CD4-positive, alpha-beta T cell treated with Interleukin-21 for 1 hour (primary cell): ENCODE measurements at places on chromosomes 6 and 20.

GRCh38 chr6:11194356-11195218 lies 37.9 kb downstream of the NEDD9 start:
- no peak for DNase-seq

GRCh38 chr6:71419217-71420094 lies 130.8 kb downstream of the OGFRL1 start:
- DNase-seq, result no peak

GRCh38 chr6:39062014-39062740 lies 13.6 kb downstream of the GLP1R start:
- DNase-seq, result no peak

DNA sequence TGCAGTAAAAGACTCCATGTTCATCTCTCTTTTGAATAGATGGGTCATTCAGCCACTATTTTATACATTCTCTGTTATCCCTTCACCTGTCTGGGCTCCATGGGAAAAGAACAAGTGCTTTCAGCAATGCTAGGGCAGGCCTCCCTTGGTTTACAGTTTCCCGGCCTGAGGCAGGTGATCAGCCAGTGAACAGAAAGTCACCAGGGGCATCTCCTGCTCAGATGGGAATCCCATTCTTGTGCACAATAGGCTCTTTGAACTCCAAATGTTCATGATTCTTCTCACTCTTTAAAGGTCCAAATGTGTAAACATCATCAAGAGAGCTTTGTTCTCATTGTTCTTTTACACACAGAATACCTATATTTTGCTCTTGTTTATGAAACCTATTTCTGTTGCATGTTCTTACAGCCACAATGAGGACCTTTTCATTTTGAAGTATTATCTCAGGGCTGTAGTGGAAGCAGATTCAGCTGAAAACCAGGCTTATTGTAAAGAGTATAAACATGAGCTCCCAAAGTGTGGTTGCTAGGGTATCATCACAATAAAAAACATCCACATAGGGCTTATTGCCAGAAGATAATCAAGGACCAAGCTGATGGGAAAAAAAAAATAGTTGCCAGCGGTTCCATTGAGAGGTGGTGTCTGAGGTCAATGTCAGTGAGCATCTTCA lies 267.1 kb upstream of the SGK1 start:
- no peak for DNase-seq

- peak; percentile 37 for DNase-seq
Observed at GRCh38 chr6:90369024-90369519, 72.4 kb upstream of the BACH2 start.

DNA sequence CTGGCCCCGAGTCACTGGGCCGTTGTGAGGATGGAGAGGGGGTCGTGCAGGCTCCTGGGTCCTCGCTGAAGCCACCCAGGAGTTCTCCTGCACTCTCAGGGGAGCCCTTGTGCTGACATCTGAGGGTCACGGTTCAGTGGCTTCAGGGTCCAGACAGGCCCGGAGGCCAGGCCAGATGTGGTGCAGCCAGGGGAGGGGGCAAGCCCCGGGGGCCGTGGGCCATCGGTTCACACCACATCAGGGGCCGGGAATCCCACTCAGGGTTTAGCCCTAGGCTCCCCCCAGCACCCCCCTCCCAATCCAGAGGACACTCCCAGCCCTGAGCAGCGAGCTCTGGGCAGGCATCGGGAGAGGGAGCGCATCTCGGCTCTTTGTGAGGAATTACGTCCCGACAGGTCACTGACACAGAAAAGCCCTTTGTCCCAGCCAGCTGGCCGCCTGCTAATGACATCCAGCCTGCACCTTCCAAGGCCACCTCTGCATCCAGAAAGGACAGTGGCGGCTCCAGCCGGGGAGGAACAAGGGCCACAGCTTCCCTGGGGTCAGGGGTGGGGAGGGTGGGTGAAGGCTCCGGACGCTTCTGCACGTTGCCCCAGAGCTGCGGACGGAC lies 6.4 kb upstream of the CHRNA4 start:
- DNase-seq, result no peak

DNA sequence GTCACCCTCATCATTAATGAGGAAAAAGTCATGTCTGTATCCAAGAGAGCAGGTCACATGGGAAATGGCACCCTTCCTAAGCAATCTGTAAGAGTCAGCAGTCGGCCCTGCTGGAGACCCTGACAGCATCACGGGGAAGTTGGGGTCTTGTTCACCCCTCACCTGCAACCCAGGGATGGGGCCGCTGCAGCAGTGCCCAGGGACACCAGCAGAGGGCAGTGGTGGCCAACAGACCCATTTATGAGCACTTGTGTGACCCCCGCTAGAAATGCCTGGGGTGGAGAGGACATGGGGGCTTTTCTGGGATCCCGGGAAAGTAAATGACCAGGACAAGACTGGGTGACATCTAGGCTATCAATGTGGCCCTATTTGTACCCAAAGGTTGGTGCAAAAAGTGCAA lies 35.9 kb downstream of the ANKRD60 start:
- peak; percentile 33 for DNase-seq

- DNase-seq, result no peak
Observed at GRCh38 chr6:31837369-31838113, 10.0 kb downstream of the HSPA1B start.

- DNase-seq, result no peak
Observed at GRCh38 chr20:18527836-18528235, 20.1 kb downstream of the SEC23B start.

- no peak for DNase-seq
Observed at GRCh38 chr6:84222426-84222825, 5.0 kb downstream of the CEP162 start.

DNA sequence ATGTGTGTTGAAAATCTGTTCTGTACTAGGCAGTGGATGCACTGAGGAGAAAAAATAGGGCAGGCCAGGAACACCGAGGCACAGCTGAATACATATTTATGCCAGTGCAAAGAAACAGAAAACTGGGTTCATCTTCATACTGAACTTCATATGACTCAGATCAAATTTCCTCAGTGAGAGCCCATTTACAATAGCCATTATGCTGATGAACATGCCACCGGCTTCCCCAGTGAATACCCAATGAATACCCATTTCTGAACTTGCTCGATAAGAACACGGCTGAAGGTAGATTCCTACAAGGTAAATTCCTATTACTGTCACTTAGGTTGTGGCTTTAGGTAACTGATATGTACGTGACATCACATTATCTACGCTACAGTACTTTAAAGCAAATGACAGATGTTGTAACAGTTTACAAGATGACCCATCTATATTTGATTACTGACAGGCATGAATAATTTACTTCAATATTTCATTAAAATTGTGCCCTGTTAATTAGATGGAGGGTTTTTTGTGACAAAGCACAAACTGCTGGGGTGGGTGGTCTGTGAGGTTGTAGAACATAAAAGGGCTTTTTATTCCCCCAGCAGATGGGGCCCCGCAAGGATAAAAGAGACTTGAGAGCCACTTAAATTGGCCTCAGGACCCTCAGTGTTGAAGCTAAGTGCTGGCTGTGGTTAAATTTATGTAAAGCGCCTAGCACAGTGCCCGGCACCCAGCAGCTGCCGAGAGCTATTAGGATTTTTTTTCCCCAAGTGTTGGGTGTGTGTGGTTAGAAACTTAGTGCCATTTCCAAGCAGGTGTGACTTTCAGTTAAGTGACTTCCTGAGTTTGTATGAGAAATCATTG lies 264.5 kb downstream of the CD83 start:
- DNase-seq, result no peak

- DNase-seq, result no peak
Observed at GRCh38 chr6:38133932-38134703, 314.6 kb downstream of the ZFAND3 start.

- DNase-seq, result no peak
Observed at GRCh38 chr6:28816909-28817807, 106.6 kb downstream of the TRIM27 start.

DNA sequence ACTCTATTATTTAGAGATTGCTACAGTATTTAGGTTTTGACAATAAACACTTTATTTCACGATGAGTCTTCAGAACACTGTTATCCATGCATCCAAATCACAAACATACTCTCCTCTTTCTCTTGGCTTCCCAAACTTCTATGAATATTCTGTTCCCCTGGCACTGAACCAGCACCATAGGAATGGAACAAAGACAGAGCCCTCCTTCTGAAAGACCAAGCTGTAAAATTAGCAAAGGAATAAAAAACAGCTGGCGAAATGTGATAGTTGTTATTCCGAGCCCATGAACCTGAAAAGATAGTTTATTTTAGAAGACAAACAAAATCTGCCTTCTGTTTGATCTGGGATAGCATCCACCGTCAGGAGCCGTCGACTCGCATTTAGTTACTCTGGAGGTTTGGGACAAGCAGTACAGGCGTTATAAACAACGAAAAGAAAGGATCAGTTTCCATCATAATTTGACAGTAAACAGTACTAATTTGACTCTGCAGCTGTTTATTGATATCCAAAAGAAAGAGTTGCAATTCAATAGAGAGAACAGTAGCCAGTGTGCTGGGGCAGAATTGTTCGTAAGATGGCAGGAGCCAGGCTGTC lies 161.4 kb downstream of the CLIC5 start:
- DNase-seq, result no peak

DNA sequence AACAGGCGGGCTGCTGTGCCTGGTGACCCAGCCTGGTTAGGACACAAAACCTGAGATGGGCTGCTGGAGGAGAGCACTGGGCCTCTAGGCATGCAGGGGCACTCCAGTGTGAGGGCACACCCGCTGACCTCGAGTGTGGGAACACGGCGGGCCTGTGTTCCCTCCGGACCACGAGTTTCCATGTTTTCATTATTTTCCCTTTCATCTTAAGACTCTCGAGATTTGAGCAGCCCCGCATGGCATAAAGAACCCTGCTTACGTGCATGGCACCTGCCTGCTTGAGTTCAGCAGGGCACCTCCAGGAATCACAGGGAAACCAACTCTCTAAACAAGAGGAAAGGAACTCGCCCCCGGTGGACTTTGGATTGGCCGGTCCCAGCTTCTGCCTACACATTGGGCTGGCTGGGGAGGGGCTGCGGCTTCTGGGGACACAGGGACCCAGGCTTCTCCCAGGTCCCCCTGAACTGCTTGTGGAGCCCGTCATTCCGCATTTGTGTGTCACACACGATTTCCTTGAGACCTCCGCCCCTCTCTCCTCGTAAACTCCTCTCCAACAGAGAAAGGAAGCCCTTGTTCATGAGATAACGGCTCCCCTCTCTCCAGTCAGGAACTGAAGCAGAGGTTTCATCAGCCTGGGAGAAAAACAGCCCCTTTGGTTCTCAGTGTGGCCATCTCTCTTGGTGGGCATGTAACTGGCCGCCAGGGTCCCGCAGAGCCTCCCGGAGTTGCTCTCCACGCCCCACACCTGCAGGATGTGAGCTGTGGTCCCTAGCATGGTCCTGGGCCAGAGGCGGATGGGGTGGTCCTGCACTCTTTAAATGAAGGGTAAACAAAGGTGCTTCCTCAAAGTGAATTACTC lies 181.8 kb downstream of the TTLL2 start:
- DNase-seq, result no peak

- no peak for DNase-seq
Observed at GRCh38 chr6:72551470-72551869, 70.4 kb upstream of the KCNQ5 start.

DNA sequence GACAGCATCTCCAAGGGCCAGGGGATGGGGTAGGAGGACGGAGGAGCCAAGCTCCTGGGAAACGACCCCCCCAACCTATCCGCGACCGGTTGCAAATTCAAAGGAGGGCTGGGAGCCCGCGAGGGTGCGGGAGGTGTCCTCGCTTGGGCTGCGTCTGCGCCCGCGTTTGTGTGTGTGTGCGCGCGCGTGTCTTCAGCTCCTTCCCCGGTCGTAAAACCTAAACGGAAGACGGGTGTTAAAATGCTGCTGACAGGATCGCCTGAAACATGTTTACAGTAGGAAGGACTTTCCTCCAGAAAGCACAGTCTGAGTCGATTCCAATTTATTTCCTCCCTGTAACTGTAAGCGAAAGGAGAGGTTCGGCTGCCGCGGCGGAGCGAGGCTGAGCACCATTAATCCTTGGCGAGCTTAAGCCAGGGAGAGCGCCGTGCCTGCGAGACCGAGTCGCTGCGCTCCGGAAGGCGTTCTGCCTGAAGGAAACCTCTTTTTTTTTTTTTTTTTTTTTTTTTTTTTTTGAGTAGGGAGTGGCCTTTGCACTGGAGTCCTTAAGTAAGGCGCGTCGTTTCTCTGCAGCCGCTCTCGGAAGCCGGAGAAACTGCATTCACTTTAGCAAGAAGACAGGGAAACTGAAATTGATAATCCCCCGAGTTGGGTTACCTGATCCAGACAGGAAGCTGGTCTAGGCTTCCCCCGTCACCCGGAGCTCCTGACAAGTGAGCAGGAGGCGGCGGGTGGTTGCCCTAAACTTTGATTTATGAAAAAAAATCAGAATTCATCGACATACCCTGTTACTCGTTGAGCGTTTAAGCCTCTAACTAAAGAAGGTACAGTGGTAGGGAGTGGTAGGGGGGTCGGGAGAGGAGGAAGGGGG lies 4.8 kb upstream of the SOX4 start:
- peak; percentile 26 for DNase-seq

DNA sequence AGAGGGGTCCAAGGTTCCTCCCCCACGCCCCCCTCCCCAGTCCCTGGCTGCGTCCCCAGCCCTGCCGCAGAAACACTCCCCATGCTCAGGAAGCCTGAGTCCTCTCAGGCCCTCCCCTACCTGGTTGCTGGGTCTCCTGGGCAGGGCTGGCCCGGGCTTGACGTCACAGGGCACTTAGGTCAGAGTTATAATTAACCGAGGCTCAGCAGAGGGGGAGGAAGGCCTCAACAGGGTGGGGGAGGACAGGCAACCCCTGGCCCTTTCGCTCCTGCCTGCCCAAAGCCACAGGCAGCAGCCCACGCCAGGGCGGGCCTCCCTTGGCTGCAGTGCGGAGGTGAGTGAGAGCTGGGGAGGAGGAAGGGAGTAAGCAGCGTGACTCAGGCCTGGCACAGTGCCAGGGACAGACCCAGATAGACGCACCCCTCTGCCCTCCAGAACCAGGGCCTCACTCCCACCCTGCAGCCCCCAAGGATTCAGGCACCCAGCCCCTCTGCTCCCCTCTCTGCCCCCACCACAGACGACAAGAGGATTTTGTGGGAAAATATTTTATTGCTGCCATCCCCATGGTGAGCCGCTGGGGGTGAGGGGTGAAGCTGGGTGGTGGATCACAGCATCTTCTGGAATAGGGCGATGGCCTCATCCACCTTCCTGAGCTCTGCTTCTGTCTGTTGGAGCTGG lies at the start of gene VWA7:
TSS of gene VWA7 (minus strand) at position 340 of the 678 bp plus-strand sequence. CDS start 549 bp downstream, outside the sequence.
- peak; percentile 83 for DNase-seq

DNA sequence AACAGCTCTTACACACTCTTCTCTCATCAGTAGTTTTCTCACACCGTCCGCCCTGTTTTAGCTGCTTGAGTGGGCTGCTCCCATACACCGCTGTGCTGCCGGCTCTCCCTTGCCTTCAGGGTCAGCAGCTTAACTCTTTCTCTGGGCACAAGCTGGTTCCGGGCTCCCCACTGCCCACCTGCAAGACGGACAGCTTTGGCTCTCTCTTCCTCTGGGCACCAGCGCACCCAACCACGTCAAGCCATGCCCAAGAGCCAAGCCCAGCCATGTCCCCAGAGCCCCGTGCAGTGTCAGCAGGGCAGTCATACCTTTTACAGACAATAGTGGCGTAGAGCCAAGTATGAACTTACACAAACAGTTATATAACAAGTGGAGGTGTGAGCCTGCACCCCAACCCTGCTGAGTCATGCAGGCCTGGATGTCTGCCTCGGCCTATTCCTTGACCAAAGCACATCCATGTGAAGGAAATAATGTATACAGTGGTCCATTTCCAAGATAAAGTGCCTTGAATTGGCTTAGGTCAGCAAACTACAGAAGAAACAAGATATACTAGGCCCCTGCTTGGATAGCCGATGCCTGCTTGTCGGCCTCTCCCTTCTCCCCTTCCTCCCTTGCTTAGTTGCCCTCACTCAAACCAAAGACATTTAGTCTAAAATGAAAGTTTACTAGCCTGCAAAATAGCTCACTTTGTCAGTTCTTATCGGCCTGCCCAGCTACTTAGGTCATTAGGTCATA lies 89.3 kb downstream of the JPH2 start:
- DNase-seq, result no peak
